NCI-H2171 treated with DMSO at 0.1 percent for 48 hours (cell line): ENCODE measurements at places on chromosomes 16 and 17.

DNA sequence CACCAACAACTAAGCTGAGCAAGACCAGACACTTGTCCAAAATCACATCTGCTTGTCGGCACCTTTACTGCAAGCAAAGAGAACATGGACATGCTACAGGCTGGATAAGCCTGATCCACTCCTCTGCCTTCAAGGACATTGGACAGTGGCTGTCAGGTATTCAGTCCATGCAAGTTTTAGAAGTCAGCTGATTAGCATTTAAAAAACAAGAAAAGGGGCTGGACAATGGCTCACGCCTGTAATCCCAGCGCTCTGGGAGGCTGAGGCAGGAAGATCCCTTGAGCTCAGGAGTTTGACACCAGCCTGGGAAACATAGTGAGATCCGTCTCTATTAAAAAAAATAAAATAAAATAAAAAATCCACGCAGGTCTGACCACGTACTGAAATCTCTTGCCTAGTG lies 20.3 kb downstream of the PARN start:
- DNase-seq: no peak

DNA sequence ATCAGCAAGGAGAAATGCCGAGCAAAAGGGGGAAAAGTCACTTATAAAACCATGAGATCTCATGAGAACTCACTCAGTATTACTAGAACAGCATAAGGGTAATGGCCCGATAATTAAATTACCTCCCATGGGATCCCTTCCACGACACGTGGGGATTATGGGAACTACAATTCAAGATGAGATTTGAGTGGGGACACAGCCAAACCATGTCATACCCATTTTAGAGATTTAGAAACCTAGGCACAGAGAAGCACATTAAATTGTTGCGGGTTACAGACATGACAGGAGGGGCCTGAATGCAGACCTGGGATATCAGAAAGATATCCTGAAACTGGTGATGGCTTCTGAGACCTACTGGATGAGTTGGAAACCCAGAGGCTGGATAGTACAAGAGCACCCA lies 20.1 kb downstream of the ARHGAP17 start:
- DNase-seq: no peak

DNA sequence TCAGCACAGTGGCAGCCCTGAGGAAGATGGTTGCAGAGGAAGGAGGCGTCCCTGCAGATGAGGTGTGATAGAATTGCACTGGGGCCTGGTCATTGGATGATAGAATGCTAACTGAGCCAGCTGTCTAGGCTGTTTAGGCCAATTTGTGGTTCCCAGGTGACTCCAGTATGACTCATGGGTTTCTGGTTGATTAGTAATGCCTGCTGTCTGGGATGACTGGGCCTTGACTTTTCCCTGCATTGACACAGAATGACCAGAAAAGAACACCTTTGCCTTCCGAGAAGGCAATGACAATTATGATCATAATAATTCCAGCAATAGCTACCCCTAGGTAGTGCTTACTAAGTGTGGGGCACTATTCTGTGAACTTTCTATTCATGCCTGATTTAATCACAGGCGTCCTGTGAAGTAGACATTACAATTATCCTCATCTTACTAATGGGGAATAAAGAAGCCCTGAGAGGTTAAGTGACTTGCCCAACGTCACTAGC lies 31.5 kb downstream of the USP43 start:
- DNase-seq: no peak

GRCh38 chr17:75856062-75856756 lies 1.1 kb upstream of the WBP2 start:
- peak; percentile 58 for DNase-seq

DNA sequence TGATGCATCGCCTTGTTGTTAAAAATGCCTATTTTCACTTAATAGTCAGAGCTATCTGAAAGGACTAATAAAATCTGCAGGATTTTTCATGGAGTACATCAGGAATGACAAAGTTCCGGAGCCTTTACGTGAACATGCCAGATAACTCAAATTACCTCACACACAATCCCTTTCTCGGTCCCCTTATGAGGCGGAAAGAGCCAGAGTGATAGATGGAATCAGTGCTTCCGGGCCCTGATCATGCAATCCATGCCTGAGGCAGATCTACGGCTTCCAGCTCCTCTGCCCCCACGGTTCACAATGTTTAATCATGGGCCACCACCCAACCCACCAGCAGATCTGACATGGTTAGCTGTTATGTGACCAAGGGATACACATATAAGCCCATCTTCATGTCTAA lies 17.0 kb downstream of the VPS53 start:
- DNase-seq: no peak

GRCh38 chr16:86512860-86513470 lies 2.6 kb downstream of the FOXF1 start:
- no peak for DNase-seq

GRCh38 chr16:49505556-49505955 lies 132.0 kb downstream of the C16orf78 start:
- DNase-seq: no peak
